NCI-H187 (cell line): ENCODE measurements at places on chromosomes 5 and 9.

DNA sequence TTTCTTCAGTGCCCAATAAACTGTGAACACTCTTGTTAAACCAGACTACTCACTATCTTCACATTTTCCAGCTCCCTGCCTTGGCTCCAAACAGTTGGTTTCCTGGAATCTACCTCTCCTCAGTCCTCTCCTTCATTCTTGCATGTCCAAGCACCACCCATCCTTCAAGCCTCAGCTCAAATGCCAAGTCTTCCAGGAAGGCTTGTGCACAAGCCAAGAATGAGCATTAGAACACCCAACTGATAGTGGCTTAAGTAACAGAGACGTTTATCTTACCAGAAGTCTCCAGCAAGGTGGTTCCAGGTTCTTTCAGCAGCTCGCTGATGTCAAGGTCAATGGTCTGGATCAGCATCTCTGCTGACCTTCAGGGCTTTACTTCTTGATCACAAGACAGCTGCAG lies 60.1 kb downstream of the PTPDC1 start:
- DNase-seq = no peak

GRCh38 chr5:81121836-81122630 lies 111.1 kb upstream of the CKMT2 start:
- no peak for DNase-seq

- DNase-seq = no peak
Observed at GRCh38 chr5:154191467-154192261, 1.1 kb downstream of the GALNT10 start.

DNA sequence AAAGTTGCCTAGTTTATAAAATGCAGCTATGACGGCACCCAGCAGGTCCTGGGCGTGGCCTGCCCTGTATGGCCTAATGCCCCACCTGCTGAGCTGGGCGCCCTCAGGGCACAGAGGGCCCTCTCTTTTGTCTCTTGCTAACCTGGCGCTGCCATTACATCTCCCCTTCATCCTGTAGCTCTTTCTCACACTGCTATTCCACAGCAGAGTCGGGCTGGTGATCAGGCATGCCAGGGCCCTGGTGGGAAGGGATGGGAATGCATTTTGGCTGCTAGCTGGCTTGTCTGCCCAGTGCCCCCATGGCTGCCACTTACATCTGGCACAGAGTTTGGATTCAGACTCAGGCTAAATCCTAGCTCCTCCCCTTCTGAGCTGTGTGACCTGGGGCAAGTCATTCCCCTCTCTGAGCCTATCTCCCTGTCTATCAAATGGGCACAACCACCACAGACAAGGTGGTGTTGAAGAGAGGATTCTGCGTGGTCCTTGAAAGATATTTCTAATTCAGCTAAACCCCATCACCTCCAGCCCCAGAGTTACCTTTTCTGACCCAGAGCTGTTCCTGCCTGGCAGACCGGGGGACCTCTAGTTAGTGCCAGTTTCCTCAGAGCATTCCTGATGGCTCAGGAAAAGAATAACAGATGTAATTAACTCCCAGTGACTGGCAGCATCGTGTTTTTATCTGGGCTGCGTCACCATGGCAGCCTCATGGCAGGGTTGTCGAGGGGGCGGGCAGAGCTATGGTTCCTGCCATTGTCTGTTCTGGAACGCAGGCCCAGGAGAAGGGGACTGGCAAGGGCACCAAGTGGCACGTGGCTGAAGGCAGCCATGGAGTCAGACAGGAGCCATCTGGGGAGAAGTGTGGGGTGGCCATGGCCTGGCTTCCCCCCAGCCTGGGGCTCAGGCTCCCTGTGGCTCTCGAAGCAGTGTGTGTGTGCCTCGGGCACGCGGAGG lies 6.3 kb downstream of the PRR7 start:
- no peak for DNase-seq
